ENCODE measurements at places on chromosomes 4 and X.

DNA sequence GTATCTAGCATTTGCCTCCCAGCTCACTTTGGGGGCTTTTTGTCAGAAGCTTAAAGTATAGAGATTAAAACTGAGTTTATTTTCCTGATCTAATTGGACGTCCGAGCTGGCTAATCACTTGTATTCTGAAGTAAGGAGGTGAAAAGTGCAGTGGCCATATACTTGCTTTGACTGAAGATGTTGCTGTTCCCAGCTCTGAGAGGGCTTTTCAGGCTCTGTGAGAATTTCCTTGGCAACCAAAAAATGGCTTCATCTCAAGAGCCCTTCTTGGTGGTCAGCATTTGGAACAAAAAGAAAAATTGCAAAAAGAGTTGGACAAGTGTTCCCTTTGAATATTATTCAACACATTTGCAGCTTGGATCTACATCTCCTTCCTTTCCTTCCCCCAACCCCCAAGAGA, 67.0 kb downstream of the SLC4A4 start:
- DNase-seq = no peak

DNA sequence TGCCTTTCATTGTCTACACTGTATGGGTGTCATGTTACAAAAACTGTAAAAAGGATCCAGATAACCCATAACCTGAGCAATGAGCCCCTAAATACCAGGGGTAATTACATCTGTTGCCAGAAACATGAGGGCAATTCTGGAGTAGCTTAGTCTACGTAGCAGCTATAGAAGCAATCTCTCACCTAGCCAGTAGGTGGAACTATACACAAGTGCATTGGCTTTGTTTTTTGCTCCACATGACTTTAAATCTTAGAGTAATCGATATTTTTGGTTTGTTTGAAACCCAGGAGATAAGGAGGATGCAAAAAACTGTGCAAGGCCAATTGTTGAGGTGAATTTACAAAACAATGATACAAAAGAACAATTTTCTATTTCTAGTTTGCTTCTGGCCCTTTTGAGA, 57.5 kb downstream of the GPR82 start:
- no peak for DNase-seq

DNA sequence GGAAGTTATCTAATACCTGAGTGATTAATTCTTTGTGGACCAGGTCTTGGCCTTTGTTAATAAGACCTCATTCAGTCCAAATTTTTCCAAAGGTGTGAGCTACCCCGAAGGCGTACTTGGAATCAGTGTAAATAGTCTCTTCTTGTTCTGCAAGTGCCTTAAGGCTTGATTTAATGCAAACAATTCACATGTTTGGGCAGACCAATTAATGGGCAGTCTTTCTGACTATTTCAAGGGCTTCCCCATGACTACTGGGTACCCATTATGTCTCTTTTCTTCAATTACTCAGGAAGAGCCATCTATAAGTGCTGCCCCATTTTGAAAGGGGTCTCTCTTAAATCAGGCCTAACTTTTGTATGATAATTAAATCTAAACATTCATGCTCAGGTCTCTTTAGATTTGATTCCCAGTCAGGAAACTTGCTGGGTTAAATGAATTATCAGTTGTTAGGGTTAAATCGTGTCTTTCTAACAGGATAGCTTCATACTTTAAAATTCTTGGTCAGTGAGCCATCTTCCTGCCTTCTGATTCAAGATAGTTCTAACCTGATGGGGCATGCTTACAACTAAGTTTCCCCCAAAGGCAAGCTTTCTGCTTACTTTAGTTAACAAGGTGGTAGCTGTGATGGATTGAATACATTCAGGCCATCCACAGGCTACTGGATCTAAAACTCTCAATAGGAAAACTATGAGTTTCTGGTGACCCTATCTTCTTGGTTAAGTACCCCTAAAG, 179.6 kb downstream of the CCNG2 start:
- DNase-seq = no peak

- DNase-seq = no peak
These were observed 11.7 kb downstream of the UGT2B4 start for GRCh38 chr4:69484011-69484410.

DNA sequence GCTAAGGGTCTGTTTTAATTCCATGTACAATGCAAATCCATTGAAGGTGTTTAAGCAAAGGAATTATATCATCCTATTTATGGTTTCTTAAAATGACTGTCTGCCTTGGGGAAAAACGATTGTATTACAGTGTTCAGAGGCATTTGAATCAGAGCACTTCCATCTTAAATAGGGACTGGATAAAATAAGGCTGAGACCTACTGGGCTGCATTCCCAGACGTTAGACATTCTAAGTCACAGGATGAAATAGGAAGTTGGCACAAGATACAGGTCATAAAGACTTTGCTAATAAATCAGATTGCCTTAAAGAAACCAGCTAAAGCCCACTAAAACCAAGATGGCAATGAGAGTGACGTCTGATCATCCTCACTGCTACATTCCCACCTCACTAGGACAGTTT, 1167.2 kb upstream of the PABPC4L start:
- no peak for DNase-seq

DNA sequence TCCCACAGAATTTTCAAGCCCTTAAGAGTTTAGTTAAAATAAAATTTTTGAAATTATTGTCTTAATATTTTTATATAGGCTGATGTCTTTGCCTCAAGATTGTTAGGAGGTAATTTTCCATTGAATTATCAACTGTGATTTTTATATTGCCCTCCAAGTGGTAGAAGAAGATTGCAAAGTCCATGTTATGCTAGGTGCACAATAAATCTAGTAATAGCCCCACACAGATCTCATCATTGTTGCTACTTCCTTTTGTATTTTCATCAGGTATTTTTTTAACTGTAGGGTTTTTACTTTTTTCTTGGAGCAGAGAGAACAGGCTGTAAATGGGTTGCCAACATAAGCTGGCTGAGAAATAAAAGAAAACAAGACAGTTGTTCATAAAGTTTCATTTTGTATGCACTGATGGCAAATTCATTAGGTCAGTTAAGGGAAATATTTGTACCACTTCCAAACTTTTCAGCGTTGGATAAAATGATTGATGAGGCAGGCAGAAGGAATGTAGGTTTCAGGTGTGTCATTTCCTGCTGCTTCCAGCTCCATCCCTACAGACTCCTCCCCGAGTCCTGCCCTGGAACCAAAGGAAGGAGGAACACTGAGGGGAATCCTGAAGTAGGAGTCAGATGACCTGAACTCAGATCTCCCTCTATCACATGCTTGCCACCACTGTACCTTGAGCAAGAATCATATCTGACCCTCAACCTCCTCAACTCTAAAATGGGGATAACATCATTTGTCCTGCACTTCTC, 105.5 kb downstream of the PRRG1 start:
- no peak for DNase-seq

DNA sequence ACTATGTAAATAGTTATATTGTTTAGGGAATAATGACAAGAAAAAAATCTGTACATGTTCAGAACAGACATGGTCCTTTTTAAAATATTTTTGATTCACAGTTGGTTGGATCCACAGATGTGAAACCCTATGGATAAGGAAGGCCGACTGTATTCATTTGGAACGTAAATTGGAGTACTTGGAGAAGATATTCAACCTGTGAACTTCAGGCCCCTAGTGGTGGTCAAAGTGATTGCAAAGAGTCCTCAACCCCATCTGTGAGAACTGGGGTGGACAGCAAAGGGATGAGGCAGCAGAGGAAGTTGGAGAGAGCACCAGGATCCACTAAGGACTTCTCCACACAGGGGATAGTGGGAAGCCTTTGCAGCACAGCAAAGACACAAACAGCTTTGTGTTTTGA, 6.2 kb upstream of the CXCL13 start:
- no peak for DNase-seq

DNA sequence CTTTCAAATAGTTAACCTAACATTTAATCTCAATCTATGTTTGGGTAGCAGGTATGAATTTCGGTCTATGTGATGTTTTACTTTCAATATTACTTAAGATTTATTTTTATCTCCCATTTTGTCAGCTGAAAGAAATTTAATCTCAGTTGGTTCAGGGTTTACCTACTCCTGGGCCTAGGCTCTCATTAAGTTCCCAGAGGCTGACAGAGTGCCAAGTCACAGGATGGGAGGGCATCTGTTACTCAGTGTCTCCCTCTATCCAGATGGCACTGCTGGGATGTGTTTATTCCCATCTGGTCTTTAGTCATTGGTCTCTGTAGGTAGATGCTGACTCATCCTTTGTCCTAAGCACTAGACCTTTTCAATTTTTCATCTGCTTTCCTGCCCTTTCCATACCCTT, 129.4 kb upstream of the ARSJ start:
- DNase-seq = no peak

- no peak for DNase-seq
These were observed 836.0 kb downstream of the TRIML1 start for GRCh38 chr4:188975271-188975670.

- no peak for DNase-seq
These were observed 131.9 kb downstream of the RTL3 start for GRCh38 chrX:78527263-78527662.

DNA sequence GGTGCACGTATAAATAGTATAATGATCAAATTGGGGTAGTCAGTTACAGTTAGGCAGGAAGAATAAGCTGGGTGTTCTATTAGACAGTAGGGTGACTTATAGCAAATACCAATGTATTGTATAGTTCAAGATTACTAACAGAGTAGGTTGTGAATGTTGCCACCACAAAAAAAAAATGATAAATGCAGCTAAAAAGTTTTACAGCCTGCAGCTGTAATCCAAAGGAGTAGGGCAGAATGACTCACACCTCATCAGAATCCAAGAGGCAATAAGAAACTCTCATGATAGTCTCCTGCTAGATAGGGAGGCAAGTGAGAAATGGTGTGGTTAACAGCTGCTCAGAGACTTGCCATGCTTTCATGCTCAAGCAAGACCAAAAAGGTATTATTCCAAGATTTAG, 19.6 kb upstream of the TCEAL4 start:
- no peak for DNase-seq
